CD4-positive, alpha-beta T cell treated with Interferon gamma for 1 hour (primary cell): ENCODE measurements at places on chromosomes 5 and 9.

GRCh38 chr9:86410281-86410680 is 56.1 kb upstream of the TUT7 start:
- DNase-seq, result no peak

GRCh38 chr5:132069561-132069960 is 4.0 kb upstream of the CSF2 start:
- DNase-seq, result no peak

GRCh38 chr9:136794281-136794999 is 1.7 kb upstream of the CCDC183 start:
- no peak for DNase-seq

GRCh38 chr9:94938384-94938783 is 211.9 kb downstream of the AOPEP start:
- no peak for DNase-seq

- DNase-seq, result no peak
These were observed 958 bp downstream of the MYOZ3 start for GRCh38 chr5:150661821-150662596.

DNA sequence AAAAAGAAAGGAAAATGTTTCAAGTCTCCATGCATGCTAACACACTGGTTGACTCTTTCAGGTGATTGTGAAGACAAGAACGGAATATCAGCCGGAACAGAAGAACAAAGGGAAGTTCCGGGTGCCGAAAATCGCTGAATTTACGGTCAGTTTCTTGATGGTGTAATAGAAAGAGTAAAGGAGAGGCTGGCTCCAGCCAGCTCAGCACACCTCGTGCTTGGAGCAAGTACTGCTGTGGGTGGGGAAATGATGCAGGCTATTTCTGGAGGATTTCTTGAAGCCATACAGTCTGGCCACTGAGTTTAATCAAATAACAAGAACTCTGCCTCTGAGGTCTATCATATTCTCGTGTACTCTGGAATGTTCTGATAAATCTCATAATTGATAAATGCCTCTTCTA is 18.7 kb downstream of the NSG2 start:
- DNase-seq, result no peak

DNA sequence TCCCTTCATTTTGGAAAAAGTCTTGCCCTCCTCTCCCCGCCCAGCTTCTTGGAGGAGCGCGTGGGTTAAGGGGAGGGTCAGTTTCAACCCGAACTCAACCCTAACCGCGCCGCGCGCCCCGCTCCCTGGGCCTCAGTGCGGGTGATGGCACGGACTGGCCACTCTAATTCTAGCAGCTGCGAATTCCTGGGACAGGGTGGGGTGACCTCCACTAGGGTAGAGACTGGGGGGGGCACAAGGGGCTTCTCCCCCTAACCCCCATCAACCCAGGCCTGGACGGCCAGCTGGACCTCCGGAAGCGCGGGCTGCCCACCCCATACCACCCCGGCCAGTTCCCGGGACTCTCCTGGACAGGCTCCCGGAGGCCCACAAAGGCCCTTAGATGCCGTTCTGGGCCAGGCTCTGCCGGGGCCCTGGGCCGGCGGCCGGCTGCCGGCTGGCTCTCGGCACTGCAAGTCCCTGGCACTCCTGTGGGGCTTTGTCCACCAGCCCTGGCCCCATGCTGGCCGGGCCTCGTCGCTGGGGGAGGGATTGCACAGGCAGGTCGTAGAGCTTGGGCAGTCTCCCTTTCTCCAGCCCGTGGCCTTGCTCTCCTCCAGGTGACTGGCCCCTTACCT is 7.2 kb upstream of the PSD2 start:
- DNase-seq, result no peak

DNA sequence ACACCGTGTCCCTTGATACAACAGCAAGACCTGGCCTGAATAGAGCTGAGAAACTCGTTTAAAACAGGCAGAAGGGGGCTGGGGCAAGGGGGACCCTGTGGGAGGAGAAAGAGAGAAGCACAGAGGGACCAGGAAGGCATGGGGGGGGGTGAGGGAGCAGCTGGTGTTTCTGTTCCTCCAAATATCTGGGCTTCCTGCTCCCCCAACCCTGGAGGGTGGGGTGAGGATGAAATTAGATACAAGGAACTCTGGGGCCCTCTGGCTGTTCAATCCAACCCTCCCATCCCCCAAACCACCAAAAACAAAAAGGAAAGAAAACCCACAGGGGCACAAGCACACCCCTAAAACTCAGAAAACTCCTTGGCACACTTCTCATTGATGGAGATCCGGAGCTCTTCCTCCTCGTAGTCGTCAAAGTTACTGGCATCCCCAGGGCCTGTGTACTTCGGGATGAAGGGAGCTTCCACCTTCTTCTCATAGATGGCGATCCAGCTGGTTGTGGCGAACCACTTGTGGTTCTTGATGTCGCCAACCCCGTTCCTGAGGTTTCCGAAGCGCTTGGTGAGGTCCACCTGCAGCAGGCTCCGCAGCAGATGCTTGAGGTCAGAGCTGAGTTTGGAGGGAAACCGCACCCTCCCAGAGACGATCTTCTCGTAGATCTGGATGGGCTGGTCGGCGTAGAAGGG is 1.1 kb downstream of the PRKACG start:
- no peak for DNase-seq

DNA sequence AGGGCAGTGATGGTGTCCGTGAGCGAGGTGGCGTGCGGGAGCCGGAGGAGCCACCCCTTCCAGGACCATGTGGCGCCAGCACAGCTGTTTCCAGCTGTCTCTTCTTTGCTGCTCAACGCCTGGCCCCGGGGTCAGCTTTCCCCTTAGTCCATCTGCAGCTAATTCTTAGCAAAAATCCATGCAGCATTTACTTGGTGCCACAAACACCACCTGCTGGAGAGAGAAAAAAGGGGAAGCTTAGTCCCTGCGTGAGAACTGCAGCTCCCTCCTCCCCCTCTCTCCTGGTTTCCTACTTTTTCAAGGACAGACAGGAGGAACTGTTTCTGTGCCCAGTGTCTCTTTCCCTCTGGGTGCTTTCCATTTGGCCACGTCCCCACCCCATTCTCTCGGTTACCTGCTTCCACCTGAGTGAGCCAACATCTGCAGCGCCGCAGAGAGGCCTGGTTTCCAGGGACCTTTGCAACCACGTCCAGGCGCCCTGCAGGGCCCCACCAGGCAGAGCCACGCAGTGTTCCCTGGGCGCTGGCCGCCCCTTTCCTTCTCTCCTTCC is 3.4 kb downstream of the SLC6A19 start:
- DNase-seq, result no peak

DNA sequence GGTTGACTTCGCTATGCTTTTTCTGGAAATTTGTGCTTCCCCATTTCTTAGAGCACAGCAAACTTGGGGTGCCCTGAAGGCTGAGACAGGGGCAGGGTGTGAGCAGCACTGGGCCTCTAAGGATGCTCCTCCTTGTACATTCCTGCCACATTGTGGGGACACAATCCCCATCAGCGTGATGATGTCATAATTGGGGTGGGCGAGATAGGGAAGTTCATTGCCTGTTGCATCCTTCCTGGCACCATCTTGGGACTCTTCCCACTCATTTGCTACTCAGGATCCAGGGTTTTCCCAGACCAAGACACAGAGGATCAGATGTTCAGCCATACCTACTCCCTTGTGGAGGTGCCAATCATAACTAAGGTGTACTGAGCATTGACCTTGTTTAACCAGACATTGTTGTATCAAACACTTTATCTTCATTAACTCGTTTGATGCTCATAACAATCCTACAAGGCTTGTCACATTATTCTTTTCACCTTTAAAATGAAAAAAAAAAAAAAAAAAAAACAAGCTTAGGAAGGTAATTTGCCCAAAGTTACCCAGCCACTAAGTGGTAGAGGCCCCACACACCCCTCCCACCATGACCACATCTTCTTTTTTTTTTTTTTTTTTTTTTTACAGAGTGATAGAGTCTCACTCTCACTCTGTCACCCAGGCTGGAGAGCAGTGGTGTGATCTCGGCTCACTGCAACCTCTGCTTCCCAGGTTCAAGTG is 87.6 kb downstream of the UGCG start:
- DNase-seq, result no peak
